ENCODE measurements at places on chromosomes 3 and 15.

DNA sequence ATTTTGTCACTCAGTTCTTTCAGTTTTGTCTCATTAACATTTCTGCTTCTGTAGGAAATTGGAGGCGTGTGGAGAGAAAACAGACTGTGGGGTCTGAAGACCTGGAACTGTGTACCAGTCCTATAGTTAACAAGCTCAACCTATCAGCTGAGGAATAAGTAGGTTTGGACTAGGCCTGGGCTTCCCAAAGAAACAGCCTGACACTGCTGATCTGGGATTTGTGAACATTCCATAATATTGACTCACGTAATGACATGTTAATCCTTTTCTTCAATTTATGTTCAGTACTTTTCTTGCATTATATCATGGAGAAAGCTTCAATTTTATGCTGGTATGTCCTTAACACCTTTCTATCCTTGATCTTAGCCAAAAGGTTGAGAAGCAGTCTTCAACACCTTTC lies 181.6 kb upstream of the RORA start:
- no peak for DNase-seq

DNA sequence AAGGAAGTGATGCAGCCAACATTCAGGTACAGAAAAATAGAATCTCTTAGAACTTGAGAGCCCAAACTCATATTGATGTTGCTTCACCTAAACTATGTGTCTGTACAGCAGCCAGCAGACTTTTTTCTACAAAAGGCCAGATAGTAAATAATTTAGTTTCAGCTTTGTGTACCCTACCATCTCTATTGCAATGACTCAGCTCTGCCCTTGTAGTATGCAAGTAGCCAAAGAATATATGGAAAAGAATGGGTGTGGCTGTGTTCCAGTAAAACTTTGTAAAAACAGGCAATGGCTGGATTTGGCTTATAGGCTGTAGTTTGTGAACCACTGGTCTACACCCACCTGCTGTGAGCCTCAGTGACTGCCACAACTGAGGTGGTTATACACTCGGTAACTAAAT lies 392.5 kb upstream of the RARB start:
- no peak for DNase-seq

DNA sequence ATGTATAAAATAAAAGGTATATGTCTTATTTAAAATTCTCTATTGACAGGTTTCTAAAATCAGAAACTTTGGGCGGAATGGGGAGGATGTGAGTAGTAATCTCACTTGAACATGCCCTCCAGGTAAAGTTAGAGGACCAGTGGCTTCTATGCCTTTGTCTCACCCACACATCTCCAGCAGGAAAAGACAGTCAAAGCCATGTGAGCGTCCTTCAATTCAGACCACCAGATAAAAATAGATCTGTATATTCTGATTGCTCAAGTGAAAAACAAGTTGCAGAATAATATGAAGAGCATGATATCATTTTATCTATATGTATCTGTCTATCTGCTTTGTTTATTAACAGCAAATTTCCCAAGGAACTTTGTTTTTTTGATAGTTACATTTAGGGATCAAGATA lies 152.2 kb downstream of the TMCO5A start:
- no peak for DNase-seq

DNA sequence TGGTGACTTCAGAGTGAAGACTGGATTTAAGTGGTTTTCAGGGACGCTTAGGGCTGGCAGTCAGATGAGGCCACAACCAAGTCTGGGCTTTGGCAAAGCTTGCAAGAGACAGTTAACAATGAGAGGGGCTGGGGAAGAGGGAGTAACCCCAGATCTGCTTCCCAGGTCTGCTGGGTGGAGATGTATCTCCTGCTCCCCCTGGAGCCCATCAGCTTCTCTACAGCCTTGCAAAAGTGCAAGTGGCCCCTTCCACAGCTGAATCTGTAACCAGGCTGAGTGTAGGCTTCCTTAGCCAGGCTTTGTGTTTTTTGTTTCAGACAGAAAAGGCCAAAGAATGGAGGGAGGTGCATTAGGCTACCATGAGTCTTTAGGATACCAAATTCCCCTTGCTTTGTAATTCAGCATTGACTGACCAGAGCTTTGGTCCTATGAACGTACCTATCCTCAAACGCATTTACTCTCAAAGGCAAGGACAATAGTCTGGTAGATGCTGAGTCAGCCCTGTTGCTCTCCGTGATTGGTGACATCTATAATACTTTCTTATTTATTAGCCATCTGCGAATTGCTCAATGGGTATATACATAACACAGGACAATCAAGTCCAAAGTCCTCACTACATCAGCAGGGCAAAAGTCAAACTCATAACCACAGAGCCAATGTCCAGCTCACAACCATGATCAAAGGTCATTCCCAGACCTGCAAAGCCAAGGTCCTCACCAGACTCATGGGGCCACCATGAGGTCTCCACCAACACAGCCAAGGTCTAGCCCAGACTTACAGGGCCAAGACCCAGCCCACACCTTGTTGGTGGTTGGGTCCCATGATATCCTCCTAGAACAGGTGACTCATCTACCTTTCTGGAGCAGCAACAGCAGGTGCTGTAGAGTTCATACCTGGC lies 17.1 kb downstream of the CCDC13 start:
- no peak for DNase-seq

DNA sequence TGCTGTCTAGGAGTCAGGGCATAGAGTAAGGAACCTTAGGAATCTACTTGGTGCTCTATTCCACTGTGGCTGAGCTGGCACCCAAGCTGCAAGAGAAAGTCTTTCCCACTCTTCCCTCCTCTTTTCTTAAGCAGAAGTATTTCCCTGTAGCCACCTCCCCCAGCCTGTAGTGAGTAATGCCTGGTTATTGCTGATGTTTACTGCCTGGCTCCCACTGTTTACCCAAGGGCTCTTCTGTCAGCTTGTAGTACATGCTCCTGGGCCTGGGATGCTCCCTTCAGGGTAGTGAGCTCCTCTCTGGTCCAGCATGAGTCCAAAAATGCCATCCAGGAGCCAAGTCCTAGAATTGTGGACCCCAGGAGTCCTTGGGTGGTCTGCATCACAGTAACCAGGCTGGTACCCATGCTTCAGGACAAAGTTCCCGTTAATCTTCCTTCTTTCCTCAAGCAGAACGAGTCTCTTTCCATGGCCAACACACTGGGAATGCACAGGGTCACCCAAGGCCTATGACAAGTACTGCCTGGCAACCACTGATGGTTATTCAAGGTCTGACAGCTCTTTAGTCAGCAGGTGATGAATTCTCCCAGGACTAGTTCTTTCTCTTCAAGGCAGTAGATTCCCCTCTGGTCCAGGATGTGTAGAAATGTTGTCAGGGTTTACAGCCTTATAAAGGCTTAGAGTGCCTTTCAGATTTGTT lies 17.6 kb downstream of the GALK2 start:
- DNase-seq, result no peak

GRCh38 chr15:70726753-70727152 lies 36.6 kb downstream of the UACA start:
- no peak for DNase-seq

DNA sequence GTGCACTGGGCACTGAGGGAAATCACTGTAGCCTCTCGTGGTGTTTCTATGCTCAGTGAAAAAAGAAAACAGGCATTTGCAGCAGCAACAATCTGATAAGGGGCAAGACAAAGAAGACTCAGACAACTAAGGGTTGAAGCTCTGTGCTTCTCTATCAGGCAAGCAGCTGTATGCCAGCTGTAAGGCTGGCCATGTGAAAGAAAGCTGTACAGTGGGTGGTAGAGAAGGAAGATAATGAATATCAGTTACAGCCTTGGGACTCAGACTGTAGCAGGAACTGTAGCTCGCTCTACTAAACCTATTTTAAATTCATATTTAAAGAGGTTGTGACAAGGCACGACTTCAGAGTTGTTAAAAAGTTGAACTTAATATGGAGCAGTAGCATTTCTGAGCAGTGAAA lies 76.3 kb downstream of the VGLL3 start:
- no peak for DNase-seq

DNA sequence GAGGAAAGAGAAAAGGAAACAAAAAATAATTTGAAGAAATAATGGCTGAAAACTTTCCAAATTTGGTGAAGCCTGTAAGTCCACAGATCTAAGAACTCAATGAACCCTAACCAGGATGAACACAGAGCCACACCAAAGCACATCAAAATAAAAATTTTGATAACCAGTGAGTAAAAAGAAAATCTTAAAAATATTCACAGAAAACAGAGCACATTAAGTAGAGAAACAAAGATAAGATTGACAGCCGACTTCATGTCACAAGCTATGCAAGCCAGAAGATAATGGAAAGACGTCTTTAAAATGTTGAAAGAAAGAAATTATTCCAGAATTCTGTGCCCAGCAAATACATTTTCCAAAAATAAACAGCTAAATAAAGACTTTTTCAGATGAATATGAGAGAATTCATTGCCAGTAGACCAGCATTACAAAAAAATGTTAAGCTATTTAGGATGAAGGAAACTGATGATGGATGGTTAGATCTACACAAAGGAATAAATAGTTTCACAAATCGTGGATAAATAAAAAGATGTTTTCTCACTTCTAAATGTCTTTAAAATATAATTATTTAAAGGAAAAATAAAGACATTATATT lies 140.2 kb upstream of the SKOR1 start:
- DNase-seq, result no peak

DNA sequence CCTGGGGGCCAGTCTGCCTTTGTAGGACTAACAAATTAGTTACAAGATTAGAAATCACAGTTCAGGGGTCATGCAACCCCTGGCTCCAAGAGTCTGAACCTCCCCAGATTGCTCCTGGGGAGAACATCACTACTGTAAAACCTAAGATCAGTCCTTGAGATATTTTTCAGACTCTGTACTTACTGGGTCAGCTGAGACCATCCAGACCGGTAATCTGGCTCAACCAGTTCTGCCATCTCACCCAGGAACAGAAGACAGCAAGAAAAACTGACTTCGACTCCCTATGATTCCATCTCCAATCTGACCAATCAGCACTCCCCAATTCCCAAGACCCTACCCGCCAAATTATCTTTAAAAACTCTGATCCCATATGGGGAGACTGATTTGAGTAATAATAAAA lies 47.5 kb downstream of the NMD3 start:
- no peak for DNase-seq

DNA sequence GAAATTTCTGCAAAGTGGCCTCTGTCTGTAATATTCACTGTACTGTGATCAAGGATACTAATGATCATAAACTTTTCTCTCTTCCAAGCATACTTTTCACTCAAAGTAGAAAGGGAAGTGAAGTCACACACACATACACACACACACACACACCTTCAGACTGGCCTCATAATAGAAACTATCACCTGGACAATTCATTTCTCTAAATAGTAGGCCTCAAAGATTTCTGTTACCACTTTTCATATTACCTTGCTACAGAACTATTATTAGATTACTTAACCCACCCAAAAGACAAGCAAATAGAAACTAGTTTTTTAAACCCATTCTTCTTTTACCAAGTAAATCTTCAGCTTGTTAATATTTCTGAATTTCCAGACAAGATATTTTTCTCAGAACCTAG lies 12.2 kb downstream of the CPB1 start:
- no peak for DNase-seq

- no peak for DNase-seq
These were observed at the start of gene SAMD7 for GRCh38 chr3:169911272-169911671. SAMD7 (plus strand) TSS chr3:169911572; CDS start chr3:169919499, 7,927 bp downstream.

GRCh38 chr15:25905140-25905539 lies 42.0 kb upstream of the ATP10A start:
- no peak for DNase-seq

- no peak for DNase-seq
These were observed 154.3 kb downstream of the GOLIM4 start for GRCh38 chr3:167941234-167941995.

DNA sequence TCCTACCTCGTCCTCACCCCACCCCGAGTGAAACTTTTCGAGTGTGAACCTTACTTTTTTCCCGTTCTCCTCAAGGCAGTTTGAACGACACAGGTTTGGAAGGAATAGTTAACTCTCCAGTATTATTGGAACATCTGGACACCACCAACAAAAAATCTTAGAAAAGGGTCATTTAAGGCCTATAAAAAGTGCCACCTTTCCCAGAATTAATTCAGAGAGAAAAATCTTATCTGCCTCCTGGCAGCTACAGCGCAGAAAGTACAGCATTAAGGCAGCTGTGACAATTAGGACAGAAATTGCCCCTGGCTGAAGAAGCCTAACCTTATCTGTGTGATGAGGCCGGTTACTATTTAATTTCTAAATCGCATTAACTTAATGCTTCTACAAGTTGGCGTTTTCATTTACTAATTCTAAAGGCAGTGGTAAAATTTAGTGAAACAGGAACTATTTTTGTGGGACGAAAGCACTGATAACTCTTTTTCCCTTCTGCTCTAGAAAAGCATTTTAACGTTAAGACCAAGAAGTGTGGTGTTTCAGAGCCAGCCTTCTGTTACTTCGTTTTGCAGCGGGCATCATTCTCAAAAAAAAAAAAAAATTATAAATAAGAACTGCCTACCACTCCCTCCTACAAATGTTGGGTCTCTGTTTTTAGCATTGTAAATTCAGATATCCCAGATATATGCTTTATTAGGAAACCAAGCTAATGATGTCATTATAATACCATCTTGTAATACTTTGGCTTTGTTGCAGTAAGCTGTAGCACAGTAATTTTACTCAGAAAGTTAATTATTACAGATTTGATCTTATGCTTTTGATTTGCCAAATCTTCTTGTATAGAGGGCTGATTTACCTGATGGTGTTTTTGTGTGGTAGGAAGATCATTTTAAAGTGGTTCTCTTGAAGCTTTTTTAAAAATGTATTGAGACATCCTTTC lies 1.4 kb downstream of the ATP11B start:
- DNase-seq, result no peak

GRCh38 chr3:158801201-158801600 lies 653 bp upstream of the MFSD1 start:
- DNase-seq, result no peak

GRCh38 chr3:14366915-14367823 lies 35.2 kb upstream of the SLC6A6 start:
- no peak for DNase-seq

- no peak for DNase-seq
These were observed 177.2 kb downstream of the SSR3 start for GRCh38 chr3:156377718-156378117.

DNA sequence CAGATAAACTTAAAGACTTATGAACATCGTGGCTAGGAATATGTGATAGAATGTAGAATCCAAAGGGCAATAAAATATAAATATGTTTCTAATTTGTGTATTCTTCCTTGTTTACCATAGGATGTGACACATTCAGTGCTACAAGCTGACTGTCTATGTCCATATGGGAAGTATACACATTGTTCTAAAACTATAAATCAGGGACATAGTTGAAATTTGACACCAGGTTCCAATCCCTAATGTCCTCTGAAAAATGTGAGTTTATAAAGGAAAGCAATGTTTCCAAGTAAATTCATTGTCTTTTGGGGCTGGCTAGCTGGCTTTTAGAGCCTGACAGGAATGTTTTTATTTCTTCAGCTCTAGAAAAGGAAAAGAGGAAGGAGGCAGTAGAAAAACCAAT lies 273.6 kb downstream of the CNTN4 start:
- no peak for DNase-seq

DNA sequence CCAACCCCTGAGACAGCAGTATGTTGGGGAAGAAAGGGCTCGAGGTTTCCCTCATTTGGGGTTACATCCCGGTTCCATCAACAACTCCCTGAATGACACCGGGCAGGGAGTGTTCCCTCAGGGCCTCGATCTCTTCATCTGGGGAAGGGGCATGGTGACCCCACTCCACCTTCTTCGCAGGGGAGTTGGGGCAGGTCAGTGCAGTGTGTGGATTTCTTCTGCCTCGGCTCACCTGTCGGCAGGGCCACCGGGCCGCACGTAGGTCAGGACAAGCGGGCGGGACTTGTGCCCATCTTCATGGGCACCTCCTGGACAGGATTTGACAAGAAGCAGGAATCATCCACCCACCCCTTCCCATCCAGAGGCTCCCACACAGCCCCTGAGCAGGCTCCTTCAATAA lies 17.4 kb downstream of the GRIP2 start:
- peak; percentile 2 for DNase-seq

Data from activated T-cell treated with anti-CD3 and anti-CD28 coated beads, Interleukin-2, amount 50 U/mL, for 1 hour (primary cell).